Hepatic stellate cell (primary cell): ENCODE measurements at places on chromosomes 2 and 18.

DNA sequence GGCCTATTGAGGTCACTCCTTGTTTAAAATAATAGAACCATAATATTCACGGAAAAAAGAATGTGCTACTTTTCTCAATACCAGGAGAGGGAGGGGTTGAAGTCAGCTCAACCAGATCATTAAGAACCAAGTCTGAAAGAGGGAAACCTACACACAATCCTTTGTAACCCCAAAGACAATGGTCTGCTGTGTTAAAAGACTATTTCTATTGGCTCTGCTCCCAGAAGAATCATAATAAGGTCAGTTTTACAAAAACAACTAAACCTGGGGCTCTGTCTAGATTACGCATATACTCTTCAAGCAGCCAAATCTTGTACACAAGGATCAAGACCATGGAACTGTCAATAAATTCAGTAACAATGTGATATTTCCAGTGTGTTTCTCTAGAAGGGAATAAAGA, 177.2 kb upstream of the CRIM1 start:
- DNase-seq: no peak

DNA sequence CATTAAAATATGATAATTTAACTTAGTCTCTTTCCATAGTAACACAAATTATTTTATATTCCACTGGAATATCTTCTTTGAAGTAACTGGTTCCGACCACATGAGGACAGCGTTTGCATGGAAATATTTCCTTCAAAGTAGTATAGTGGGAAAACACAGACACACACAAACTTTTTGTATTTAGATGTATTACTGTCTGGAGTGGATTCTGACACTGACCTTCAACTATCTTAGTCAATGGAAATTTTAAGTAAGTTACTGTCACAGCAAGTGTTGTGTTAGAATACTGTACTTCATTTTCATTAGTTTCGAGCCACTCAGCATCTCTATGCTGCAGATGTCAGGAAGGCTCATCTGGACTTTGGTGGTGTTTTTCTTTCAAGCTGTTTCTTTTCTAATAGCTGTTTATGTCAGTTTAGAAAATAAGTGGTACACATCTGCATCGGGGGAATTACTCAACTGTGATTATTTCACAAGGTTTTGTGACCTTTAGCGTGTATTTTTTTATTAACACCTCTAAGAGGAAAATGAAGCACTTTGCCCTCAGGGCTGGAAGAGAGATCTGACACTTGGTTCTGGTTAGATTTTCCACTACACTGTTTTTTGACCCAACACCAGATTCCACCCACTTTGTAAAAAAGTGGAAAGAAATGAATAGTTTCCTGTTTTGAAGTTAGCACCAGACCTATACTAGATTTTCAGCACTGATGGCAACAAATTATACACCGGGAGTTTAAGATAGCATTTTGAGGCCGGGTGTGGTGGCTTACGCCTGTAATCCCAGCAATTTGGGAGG, 18.9 kb upstream of the THOC1 start:
- no peak for DNase-seq

GRCh38 chr2:15543541-15543940, 17.6 kb downstream of the NBAS start:
- DNase-seq: no peak

- DNase-seq: no peak
These were observed 58.8 kb upstream of the FIGN start for GRCh38 chr2:163794635-163795034.

GRCh38 chr2:59899692-59900091, 653.8 kb downstream of the BCL11A start:
- no peak for DNase-seq

- no peak for DNase-seq
These were observed 677.6 kb downstream of the BCL11A start for GRCh38 chr2:59875836-59876235.

DNA sequence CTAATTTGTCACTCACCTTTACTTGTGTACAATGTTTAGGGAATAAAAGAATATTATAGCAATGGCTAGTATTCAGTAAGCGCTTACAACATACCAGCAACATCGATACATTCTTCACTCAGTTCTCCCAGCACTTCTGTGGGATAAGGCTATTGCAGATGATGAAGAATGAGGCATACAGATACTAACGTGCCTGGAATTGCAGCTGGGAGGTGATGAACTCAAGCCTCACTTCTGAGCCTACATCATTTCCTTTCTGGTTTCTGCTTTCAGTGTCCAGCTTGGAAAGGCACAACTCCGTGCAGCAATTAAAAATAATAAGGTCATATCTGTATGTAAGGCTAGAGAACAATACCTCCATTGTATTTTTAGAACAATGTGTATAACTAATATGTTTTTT, 95.4 kb upstream of the AQP4 start:
- DNase-seq: no peak

GRCh38 chr2:43217228-43218154, 8.9 kb downstream of the ZFP36L2 start:
- DNase-seq: no peak

- no peak for DNase-seq
These were observed 97.5 kb downstream of the LDLRAD4 start for GRCh38 chr18:13316063-13316462.

DNA sequence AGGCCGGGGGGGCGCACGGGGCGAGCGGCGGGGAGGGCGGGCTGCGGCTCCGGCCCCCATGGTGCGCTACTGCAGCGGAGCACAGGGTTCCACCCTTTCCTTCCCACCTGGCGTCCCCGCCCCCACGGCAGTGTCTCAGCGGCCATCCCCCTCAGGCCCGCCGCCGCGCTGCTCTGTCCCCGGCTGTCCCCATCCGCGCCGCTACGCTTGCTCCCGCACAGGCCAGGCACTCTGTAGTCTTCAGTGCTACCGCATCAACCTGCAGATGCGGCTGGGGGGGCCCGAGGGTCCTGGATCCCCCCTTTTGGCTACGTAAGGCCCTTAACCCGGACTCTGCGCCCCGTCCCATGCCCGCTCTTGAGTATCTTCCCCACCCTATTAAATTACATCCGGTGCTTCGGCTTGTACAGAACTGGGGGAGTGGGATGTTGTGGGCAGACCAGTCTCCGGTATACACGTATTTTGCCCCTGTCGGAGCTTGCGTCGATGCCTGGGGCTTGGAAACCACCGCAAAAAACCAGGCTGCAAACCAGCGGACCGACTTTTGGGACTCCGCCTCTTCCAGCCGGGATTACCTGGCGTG, 598 bp upstream of the WBP1 start:
- no peak for DNase-seq
